ENCODE measurements at places on chromosomes 16 and 17.

DNA sequence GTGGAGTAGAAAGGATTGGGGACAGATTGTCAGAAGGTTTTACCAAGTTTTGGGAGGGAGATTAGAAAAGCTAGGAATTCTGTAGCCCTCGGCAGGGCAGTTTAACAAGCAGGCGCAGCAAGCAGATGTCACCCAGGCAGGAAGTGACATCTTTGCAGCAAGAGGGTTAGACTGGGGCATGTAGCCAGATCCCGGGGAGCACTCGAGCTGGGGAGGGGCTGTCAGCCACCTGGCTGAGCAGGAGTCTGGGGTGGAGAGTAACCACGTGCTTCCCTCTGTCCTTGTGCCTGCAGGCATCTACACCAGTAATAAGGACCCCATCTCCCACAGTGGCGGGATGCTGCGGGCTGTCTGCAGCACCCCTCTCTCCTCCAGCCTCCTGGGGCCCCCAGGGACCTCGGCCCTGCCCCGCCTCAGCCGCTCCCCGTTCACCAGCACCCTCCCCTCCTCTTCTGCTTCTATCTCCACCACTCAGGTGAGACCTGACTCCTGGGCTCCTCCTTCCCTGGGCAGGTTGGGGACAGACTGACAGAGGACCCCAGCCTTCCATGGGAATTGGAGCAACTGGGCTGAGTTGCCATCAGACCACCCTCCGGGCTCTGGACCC is 12.2 kb downstream of the MLLT6 start:
- H3K4me1 ChIP-seq: peaks cover 21% of the 10 kb centered on the region
- H3K36me3 ChIP-seq: peaks cover 7% of the 10 kb centered on the region
- no peak for DNase-seq
- H3K4me3 ChIP-seq: no peak overlapping the region
- H3K27ac ChIP-seq: no peak overlapping the region

DNA sequence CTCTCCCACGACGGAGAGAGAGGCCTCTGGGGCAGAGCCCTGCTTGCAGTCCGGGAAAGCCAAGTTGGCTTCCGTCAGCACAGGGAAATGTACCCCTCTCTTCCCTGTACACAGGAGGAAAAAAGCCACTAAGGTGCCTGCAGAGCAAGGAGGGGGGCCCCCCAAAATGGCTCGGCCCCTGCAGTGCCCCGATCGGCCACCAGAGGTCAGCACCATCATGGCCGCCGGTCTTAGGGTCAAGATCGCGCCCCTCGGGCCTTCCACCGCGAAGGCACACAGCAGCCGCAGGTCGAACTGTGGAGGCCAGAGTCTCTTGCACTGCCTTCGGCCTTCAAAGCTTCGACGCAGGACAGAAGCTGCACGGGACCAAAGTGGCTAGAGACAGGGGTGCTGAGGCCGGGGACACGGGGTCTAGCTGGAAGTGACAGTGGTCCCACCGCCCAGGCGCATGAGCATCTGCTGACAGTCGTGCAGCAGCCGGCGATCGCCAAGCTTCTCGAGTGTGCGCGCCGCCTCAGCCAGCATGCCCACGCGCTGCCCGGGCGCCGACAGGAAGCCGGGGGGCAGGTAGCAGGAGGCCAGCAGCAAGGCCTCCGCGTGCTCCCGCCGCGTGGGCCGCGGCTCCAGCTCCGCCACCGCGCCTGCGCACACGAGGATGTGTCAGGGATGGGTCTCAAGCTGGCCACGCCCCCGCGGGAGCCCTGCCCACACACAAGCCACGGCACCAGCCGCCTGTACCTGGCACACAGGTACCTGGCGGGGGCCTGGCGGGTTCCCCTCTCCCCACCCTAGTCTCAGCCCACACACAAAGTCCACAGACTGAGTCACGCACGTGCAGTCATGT is 24.4 kb downstream of the SREBF1 start:
- peak; percentile 92 for DNase-seq
- peaks cover 6% of the 10 kb centered on the region for H3K36me3 ChIP-seq
- no peak overlapping the region for H3K27ac ChIP-seq
- H3K4me1 ChIP-seq: peaks cover 40% of the 10 kb centered on the region
- H3K4me3 ChIP-seq: peak overlapping the region; percentile 80

GRCh38 chr16:50114357-50115129 is 38.6 kb upstream of the TENT4B start:
- H3K27me3 ChIP-seq: peaks cover 5% of the 10 kb centered on the region
- no peak for DNase-seq
- H3K4me1 ChIP-seq: peaks cover 5% of the 10 kb centered on the region
- no peak overlapping the region for H3K4me3 ChIP-seq

DNA sequence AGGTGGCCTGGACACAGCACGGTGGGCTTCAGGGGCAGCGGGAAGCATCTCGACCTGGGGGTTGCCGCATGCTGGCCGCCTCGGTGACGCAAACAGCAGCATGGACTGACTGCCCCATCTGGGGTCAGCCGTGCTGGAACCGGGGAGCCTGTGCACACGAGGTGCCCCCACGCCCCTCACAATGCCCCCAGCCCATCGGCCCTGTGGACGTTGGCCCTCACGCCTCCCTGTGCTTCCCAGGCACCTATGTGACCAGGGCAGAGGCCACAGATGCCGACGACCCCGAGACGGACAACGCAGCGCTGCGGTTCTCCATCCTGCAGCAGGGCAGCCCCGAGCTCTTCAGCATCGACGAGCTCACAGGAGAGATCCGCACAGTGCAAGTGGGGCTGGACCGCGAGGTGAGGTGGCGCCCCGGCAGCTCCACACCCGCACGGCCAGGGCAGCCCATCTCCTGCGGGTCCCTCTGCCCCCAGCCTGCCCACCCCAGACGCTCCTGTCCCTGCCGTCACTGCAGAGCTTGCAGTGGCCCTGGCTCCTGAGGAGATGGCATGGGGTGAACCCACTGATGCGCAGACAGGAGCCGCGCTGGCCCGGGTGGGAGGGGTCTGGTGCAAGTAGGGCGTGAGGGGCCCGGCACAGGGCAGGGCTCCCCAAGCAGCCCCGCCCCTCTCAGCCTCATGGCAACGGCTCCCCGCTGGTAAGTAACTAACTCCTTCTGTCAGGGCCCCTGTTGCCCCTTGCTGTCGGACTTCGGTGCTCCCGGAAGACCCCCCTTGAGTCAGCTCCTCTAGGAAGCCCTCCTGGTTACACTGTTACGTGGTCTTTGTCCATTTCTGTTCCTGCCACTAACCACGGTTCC is 13.6 kb downstream of the CDH15 start:
- no peaks in the 10 kb centered on the region for H3K36me3 ChIP-seq
- H3K4me1 ChIP-seq: no peaks in the 10 kb centered on the region
- H3K4me3 ChIP-seq: no peak overlapping the region
- DNase-seq: no peak
- H3K27ac ChIP-seq: no peak overlapping the region

- H3K4me1 ChIP-seq: no peaks in the 10 kb centered on the region
- no peak overlapping the region for H3K4me3 ChIP-seq
- no peak for DNase-seq
- H3K36me3 ChIP-seq: peaks cover 2% of the 10 kb centered on the region
- no peaks in the 10 kb centered on the region for H3K27me3 ChIP-seq
Measured at GRCh38 chr16:58937661-58938060, 203.5 kb upstream of the GOT2 start.

- H3K4me3 ChIP-seq: no peak overlapping the region
- no peak for DNase-seq
- no peaks in the 10 kb centered on the region for H3K27me3 ChIP-seq
- peaks cover 2% of the 10 kb centered on the region for H3K36me3 ChIP-seq
Measured at GRCh38 chr17:3808701-3809100, 7.7 kb upstream of the ITGAE start.

DNA sequence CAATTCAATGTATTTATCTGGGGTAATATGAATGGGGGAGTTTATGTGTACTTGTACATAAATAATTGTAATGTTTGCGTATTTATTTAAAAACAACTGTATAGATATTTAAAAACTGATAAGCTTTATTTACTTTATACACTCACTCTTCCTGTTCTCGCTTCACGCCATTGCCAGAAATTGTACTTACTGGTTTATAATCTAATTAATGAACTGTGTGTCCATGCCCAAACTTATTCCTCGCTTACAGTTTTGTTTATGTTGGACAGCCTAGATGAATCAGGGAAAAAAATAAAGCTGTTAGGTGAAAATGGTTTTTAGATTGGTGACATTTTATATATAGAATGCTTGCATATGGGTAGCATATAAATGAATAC is 30.8 kb downstream of the AATF start:
- H3K4me3 ChIP-seq: peak overlapping the region; percentile 0
- H3K27me3 ChIP-seq: no peaks in the 10 kb centered on the region
- no peaks in the 10 kb centered on the region for H3K36me3 ChIP-seq
- DNase-seq: no peak
- H3K4me1 ChIP-seq: peaks cover 24% of the 10 kb centered on the region

- no peak for DNase-seq
- no peak overlapping the region for H3K4me3 ChIP-seq
- peaks cover 26% of the 10 kb centered on the region for H3K4me1 ChIP-seq
- no peak overlapping the region for H3K27ac ChIP-seq
Measured at GRCh38 chr16:52446080-52446479, 100.9 kb downstream of the TOX3 start.

DNA sequence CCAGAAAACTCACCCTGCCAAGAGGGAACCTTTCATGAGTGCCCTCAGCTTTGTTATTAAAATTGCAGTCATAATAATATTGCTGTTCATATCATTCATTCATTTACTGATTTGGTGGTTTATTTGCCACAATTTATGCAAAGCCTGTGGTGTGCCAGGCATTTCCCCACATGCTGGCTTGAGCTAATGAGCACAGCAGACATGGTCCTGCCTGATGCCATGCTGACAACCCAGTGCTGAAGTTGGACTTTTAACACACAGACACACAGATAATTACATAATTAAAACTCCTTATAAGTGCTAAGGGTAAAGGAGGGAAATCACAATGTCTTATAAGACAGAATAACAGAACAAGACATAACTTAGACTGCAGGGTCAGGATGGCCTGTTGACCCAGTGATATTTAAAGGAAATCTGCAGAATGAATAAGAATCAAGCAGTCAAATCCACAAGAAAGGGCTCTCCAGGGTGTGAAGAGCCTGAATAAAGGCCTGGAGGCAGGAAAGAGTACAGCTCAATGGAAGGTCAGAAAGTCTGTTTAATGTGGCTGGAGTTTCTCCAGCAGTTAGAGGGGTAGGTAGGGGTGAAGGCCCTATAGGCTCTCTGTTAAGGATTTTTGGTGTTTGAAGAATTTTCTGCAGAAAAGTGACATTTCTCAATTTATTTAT is 196.9 kb upstream of the CDH11 start:
- H3K4me3 ChIP-seq: no peak overlapping the region
- no peak for DNase-seq

- H3K4me3 ChIP-seq: no peak overlapping the region
- no peaks in the 10 kb centered on the region for H3K27me3 ChIP-seq
- peak; percentile 63 for DNase-seq
Measured at GRCh38 chr16:56332464-56333079, 92.8 kb downstream of the AMFR start.

DNA sequence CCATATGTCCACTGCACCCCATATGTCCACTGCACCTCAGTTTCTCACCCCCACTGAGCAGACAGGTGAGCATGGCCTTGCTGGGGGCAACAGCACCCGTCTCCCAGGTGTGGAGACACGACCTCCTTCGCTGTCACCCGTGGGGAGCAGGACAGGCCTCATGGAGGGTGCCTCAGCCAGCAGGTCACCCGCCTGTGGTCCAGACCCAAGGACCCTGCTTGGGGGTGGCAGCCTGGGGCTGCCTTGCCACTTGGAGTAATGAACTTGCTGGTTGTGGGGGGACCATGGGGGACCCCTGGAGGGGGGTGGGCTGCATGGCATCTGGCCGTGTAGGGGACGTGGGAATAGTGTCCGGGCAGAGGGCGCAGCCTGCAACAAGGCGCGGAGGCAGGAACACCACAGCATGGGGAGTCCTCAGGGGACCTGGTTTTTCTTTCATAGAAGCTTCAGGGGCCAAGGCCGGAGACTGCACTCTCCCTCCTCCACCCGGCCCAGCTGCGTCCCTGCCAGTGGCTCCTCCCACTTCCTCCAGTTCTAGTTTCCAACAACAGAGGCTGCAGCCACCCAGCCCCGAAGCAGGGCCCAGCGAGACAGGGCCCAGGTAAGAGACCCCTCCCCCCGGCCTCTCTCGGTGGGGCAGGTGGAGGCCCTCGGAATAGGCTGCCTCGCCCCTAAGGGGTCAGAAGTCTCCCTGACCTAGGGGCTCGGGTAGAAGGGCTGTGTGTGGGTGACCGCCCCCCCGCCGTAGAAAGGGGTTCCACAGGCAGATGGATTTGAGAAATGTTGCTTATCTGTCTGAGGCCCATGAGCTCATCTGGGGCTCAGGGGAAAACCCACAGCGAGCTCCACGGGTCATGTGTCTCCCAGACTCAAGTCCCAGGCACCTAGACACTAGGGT is at the start of gene NHLRC4:
Gene NHLRC4 (plus strand): TSS at position 531 of the 898 bp plus-strand sequence. CDS start 1,043 bp downstream, outside the sequence.
- H3K27me3 ChIP-seq: peaks cover 16% of the 10 kb centered on the region
- H3K4me3 ChIP-seq: peak within 1 kb of the TSS; percentile 73
- H3K4me1 ChIP-seq: peaks cover 25% of the 10 kb centered on the region

DNA sequence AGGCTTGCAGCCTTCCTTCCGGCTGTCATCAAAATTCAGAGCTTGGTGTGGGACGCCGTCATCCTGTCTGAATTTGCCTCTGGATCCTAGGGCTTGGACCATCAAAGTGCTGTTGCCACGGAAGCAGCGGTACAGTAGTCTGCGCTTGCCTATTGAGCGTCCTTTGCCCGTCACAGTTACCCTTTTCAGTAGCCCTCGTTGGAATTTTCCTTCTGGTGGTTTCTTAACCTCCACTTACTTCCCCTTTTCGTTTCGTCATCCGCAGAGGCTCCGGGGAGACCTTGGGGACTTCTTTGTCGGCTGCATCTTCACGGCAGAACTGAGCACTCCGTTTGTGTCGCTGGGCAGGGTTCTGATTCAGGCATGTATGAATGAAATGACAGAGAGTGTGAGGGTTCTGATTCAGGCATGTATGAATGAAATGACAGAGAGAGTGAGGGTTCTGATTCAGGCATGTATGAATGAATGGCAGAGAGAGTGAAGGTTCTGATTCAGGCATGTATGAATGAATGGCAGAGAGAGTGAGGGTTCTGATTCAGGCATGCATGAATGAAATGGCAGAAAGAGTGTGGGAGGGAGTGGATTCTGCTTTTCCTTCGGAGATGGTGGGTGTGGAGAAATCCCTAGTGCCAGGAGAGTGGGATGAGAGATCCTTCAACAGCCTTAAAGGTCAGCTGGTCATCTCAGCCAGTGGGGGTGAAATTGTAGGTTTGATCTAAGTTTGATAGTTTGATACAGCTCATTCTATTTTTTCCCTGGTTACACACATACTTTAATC is 8.0 kb downstream of the TLCD3A start:
- peak overlapping the region; percentile 65 for H3K4me3 ChIP-seq
- peaks cover 11% of the 10 kb centered on the region for H3K4me1 ChIP-seq
- no peaks in the 10 kb centered on the region for H3K27me3 ChIP-seq
- peaks cover 31% of the 10 kb centered on the region for H3K36me3 ChIP-seq

DNA sequence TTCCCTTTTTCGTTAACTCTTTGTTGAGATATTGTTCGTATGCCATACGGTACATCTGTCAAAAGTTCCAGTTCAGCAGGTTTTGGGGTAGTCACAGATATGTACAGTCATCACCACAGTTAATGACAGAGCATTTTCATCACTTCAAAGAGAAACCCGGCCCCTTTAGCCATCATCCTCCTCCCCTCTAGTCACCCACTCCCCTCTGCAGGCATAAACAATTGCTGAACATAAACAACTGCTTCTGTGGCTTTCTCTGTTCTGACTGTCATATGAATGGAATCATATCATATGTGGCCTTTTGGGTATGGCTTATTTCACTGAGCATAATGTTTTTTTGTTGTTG is 59.3 kb downstream of the RNF213 start:
- H3K4me1 ChIP-seq: no peaks in the 10 kb centered on the region
- H3K27me3 ChIP-seq: no peaks in the 10 kb centered on the region
- H3K36me3 ChIP-seq: peaks cover 41% of the 10 kb centered on the region
- DNase-seq: no peak
- no peak overlapping the region for H3K27ac ChIP-seq
- no peak overlapping the region for H3K4me3 ChIP-seq
